Brain pericyte (primary cell): ENCODE measurements at places on chromosomes 2 and 18.

DNA sequence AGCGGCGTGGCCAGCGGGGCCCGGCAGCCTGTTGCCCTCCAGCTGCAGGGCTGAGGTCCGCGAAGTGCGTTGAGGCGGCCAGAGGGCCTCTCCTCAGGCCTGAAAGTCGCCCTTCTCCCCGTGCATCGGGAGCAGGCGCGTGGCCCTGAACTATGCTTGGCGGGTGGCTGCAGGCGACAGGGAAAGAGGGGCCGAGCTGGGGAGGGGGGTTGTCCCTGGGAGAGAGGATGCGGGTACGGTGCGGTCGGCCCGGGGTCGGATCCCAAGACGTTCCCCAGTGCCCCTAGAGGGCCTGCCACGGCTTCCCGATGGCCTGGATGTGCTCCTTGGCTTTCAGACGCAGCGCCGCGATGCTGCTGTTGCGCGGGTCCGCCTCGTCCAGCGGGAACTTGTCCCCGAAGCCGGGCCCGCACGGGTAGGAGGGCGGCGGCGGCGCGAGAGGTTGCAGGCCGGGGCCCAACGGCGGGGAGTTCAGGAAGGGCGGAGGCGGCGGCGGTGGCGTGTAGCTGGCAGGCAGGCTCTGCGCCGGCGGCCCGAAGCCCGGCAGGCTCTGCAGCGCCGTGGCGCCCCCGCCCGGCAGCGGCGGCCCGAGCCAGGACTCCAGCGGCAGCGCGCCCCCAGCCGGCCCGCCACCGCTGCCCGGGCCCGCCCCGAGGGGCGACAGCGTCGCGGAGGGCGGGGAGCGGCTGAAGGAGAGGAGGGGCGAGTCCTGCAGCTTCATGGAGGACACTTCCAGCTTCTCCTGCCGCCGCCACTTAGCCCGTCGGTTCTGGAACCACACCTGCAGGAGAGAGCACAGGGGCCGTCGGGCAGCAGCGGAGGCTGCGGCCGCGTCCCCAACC lies 4.3 kb downstream of the RAX start:
- DNase-seq: no peak

DNA sequence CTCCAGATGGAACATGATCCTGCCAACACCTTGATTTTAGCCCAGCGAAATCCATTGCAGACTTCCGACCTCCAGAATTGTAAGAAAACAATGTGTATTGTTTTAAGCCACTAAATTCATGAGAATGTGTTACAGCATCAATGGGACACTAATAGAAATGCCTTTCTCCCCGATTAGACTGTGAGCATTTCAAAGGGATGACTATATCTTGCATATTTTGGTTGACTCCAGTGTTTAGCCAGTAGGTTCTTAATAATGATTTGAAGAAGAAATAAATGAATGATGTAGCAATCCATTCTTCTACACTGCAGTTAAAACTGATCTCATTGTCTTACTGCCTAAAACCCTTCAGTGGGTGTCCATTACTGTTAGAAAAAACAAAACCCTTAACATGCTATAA lies 67.4 kb upstream of the ACVR1C start:
- DNase-seq: no peak

DNA sequence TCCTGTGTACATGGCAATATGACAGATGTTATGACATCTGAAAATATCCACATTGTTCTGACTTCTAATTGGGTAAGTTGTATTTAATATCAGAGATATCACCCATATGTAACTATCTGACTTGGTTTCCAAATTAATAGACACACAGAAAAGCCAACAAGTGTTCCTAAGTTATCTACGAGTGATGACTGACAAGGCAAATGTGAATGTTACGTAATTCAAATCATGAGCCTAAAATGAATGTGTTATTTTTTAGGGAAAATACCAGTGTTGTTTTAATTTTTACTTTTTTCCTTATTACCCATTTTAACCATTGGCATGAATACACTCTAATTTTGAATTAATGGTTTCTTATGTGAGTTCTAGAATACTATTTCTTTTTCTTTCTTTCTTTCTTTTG lies 15.8 kb upstream of the PNO1 start:
- no peak for DNase-seq

DNA sequence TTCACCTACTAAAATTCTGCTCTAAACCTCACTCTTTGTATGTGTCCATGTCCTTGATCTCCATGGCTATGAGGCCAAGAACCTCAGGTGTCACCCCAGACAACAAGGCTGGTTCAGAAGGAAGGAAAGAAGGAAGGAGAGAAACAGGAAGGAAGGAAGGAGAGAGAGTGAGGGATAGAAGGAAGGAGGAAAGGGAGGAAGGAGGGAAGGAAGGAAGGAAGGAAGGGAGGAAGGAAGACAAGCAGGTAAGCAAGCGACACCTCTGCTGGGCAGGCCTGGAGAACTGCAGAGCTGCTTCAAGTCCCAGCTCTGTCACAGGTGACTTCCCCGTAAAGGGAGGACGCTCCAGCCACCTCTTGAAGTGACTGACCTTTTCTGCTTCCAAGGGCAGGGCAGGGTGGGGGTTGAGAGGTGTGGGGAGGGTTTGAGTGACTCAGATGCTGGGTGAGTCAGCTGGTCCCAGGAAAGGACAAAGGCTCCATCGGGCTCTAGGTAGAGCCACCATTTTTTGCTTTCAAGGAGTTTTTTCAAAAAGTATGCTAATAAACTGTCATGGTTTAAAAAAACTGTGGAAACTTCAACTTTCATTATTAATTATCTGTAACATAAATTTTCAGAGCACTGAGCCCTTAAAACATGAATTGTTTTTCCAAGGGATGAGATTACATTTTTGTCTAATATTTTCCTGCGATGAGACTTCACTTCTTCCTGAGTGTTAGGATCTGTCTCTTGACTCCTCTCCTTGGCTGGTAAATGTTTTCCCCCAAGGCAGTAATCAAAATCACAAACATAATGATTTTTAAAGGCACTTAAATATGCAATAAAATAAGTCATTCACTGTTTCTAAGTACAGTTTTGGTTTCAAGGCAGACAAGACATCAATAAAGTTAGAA lies 90.1 kb upstream of the L3MBTL4 start:
- DNase-seq: no peak

DNA sequence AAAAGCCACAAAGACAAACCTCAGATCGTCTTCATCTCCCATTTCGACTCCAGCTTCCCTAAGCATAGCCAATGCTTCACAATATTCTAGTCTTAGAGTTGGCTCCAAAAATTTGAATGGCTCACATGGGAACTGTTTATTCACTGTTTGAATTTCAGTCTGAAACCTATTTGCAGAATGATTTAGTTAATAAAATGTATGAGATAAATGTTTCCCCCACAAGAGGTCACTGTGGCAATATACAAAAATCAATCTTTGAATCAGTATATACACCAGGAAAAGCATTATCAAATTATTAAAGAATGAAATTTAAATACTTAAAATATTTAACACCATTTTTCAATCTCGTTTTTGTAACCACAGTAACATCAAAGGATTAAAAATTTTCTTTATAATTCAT lies 40.0 kb upstream of the MCM6 start:
- no peak for DNase-seq

DNA sequence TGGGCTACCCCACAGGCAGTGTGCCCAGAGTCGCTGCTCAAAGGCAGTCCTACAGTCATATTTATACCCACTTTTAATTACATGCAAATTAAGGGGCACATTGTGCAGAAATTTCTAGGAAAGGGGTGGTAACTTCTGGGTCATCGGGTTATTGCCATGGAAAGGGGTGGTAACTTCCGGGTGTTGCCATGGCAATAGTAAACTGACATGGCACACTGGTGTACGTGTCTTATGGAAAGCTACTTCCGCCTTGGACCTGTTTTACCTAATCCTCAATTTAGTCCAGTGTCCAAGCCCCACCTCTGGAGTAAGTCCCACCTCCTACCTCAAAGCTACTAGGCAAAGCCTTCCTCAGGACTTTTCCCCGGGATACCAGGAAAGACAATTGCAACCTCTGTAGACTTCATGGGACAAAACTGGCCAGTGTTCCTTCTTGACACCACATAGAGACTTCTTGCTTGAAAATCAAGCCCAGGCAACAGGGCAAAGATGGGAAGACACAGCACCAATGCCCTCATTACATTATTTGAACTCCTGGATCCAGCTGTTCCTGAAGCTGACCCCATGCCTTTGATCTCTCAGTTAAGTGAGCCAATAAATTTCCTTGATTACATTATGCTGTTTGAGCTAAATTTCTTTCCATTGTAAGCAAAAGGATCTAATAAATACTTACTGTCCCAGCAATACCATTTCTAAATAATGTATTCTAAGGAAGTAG lies 63.3 kb upstream of the AGAP1 start:
- no peak for DNase-seq

GRCh38 chr2:204738721-204739120 lies 193.4 kb downstream of the PARD3B start:
- no peak for DNase-seq
